Activated CD4-positive, alpha-beta memory T cell treated with anti-CD3 and anti-CD28 coated beads, Interleukin-2, amount 10 ng/mL, durations not matched to agents 7 days and 5 days (primary cell): ENCODE measurements at places on chromosomes 16 and 17. TPM values are rescaled to one million over a fixed set of nuclear protein-coding genes. Genes with fewer than 3 reads are reported as not detected.

KRTAP9-4 gene
- total RNA-seq: not detected

MAFG gene
- 35.2 TPM for total RNA-seq

EVPL gene
- not detected for total RNA-seq

CCL3 gene
- total RNA-seq: 112 TPM
